ENCODE measurements at places on chromosomes 6 and 20.
A peak's percentile ranks its signal among the peaks of the same experiment; 100 is the strongest.

DNA sequence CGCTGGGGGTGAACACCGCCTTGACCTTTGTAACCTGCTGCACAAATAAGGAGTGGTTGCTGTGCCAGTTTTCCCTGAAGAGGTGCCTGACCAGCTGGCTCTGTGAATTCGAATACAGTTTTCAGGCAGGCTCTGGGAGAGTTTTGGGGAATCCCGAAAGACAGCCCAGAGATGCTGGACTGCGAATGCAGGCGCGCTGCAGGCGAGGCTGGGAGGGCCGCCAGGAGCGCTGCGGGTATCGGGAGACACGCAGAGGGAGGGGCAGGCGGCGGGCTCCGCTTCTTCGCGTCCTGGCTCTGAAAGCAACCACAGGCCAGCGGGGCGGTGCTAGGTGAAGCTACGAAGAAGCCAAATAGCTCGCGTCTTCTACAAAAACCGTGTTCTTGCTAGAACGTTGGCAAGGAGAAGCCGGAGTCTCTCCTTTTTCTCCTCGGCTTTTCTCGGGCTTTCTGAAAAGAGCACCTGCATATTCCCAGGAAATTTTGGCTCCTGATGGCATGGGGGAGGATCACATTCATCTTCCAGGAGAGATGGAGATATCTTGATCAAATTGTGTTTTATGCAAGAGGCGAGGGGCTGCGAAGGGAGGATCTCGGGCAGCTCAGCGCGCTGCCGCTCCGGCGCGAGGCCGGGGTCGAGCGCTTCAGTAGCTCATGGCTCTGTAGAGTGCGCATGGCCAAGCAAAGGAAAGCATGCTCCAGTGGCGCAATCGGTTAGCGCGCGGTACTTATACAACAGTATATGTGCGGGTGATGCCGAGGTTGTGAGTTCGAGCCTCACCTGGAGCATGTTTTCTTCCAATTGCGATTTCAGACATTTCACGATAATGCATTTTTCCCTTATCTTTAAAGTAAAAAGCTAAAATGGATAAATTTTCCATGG, 158.1 kb upstream of the ZNF184 start:
- peak; percentile 52 for DNase-seq

DNA sequence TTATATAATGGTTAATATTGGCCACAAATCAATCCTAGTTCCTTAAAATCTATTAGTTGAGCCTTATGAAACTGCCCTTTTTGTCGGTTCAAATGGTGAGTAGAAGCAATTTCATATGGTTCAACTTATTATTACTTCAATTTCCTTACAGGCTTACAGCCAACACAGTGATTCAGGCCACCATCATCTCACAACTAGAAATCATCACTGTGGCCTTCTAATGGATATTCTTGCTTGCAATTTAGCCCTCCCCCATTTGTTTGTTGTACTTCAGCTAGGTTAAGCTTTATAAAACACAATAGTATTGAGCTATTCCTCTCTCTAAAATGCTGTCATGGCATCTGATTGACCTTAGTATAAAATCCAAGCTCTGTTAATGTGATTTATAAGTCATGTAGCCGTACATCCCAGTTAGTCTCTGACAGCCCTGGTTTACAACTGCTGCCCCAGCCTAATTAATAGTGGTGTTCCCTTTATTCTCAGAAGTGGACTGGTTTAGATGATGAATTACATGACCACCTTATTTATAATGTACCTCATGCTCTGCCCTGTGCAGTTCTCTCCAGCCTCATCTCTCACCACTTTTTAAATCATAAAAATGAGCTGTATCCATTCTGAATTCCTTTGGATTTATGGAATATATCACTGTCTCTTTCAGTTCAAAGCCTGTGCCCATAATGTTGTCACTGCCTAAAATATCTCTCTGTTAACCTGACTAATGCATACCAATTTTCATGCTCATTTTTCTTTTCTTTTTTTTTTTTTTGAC, 36.7 kb downstream of the LAMA2 start:
- DNase-seq = peak; percentile 90

- DNase-seq = no peak
Observed at GRCh38 chr6:145189836-145190235, 545.5 kb downstream of the EPM2A start.

DNA sequence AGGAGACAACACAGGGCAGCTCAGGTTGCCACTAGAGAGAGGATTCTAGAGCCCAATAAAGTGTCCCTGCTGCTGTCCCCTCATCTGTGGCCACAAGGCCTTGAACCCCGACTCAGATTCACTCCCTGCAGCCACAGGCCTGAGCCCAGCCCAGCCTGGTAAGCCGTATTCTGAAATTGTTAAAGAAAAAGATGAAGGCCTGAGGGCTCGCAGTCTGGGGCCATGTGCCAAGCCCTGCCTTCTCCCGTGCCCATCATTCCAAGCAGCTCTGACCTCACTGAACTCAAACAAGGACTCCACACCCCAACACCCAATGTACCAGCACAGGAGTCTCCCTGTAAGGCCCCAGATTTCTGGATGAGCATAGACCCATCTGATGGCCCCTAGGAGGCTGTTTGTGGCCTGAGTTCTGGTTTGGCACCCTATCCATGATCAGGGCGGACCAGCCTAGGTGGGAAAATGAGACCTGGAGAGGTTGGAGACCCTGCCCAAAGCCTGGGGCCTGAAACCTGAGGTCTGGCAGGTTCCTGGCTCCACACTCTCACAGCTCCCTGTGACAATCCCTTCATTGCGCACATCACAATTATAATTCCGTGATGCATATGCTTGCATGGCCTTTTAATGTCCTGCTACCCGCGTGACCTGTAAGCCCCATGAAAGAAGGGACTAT, 62.0 kb upstream of the TOP1 start:
- DNase-seq = no peak

DNA sequence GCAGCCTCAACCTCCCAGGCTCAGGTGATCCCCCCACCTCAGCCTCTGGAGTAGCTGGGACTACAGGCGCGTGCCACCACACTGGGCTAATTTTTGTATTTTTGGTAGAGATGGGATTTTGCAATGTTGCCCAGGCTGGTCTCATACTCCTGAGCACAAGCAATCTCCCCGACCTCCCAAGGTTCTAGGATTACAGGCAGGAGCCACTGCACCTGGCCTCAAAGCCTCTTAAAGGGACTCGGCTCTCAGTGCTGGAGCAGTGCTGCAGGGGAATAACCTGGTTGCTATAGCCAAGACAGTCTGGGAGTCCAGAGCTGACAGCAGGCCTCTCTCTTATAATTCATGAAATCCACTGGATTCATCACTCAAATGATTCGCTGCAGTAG, 17.0 kb downstream of the GHRH start:
- no peak for DNase-seq

DNA sequence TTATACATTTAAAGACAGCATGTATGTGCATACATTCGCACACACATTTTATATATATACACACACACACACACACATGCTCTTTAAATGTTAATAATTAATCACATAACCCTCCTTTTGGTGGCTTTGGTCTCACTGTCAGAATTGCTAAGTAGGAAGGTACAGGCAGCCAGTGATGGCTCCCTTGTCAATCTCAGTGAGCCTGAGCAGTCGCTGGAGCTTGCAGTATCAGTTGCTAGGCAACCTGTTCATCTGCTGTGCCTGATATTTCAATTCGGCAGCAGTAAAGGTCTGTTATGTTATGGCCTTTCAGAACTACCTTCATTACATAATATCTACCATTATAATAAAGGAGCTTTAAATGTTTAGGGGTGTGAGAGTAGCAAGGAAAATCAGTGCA, 374.3 kb downstream of the LMBRD1 start:
- no peak for DNase-seq

All from GM23248 (cell line).